ENCODE measurements at places on chromosomes 7 and 10.

- no peak for DNase-seq
Observed at GRCh38 chr10:123434435-123435039, 231.6 kb upstream of the GPR26 start.

- peak; percentile 10 for DNase-seq
Observed at GRCh38 chr10:11141571-11142091, 124.0 kb downstream of the CELF2 start.

GRCh38 chr10:75462865-75463264 is 31.4 kb downstream of the LRMDA start:
- DNase-seq, result no peak

- DNase-seq, result no peak
Observed at GRCh38 chr10:101580486-101581399, 7.3 kb downstream of the POLL start.

- no peak for DNase-seq
Observed at GRCh38 chr10:117535298-117536071, 7.1 kb upstream of the EMX2 start.

DNA sequence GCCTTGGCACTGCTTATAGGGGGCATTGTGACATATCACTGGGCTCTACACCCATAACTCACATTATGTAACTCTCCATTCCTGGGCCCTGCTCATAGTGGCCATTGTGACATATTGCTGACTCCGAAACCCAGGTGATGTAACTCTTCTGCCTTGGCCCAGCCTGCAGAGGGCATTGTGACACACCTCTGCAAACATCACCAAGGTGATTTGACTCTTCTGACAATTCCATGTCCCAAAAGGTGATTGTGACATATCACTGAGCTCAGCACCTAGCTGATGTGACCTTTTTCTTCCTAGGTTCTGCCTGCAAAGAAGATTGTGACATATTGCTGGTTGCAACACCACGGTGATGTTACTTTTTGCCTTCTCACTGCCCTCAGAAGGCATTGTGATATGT is 36.5 kb upstream of the ZNF680 start:
- DNase-seq, result no peak

DNA sequence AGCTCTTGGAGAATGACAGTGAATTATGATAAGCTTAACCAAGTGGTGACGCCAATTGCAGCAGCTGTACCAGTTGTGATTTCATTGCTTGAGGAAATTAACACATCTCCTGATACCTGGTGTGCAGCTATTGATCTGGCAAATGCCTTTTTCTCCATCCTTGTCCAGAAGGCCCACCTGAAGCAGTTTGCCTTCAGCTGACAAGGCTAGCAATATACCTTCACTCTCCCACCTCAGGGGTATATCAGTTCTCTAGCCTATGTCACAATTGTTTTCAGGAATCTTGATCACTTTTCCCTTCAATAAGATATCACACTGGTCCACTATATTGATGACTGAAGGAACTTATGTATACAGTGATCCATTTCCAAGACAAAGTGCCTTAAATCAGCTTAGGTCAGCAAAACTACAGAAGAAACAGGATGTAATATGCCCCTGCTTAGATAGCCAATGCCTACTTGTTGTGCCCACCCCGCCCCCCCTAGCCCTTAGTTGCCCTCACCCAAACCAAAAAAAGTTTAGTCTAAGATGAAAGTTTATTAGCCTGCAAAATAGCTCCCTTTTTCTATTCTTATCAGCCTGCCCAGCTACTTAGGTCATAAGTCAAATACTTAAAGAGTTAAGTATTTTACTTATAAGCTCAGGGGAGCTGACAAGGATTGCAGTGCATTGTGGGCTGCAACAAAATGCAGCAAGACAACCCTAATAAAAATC is 45.1 kb downstream of the PTPRE start:
- no peak for DNase-seq

- no peak for DNase-seq
Observed at GRCh38 chr7:67753891-67754290, 757.3 kb downstream of the TYW1 start.

GRCh38 chr7:158840604-158841003 is 11.3 kb upstream of the ESYT2 start:
- no peak for DNase-seq

DNA sequence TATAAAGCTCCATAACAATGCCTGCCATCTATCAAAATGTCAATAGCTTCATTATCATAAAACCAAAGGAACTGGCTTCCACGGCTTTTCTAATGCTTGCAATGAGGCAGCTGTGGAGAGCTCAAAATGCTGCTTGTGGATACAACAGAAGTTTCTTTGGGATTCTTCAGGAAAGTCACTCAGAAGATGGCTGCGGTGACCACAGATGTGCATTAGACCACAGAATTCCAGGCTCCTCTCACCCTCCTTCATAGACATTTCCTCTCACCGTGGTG is 77.2 kb downstream of the CDCA7L start:
- no peak for DNase-seq

DNA sequence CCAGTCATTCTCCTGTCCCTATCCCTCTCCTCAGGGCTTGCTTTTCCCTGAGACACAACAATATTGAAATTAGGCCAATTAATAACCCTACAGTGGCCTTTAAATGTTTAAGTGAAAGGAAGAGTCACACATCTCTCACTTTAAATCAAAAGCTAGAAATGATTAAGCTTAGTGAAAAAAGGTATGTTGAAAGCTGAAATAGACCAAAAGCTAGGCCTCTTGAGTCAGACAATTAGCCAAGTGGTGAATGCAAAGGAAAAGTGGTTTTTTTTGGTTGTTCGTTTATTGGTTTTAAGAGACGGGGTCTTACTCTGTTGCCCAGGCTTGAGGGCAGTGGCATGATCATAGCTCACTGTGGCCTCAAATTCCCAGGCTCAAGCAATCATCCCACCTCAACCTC is 9.7 kb upstream of the ATAD1 start:
- DNase-seq, result no peak

- DNase-seq, result no peak
Observed at GRCh38 chr7:21412410-21412851, 15.5 kb upstream of the SP4 start.

- DNase-seq, result no peak
Observed at GRCh38 chr10:30691639-30692015, 62.1 kb upstream of the LYZL2 start.

DNA sequence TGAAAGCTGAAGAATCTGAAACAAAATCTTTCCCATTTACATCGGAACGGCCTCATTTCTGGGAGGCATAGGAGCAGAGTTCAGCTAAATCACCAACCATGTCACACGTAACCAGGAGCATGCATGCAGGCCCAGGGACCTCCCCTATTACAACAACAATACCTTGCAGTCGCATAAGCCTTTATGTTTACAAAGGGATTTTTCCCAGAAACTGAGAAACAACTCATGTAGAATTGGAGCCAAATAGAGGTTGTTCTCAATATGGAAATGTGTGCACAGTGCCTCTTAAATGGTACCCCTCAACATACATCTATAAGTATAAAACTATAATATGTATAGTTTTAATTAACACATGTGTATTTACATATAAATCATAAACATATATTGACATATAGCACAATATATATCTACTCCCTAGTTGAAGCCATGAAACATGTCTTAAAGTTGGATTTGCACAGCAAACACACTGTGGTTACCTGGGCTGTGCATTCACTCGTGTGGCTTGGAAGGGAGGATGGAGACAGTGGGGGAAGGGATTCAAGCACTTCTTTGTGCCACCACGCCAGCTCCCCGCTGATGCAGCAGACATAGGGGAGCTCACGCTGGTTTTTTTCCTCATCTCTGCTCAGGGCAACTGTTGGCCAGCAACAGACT is 35.0 kb upstream of the DGKI start:
- DNase-seq, result no peak

- no peak for DNase-seq
Observed at GRCh38 chr10:74955796-74956195, 129.4 kb downstream of the KAT6B start.

GRCh38 chr10:125208854-125209565 is 48.6 kb upstream of the CTBP2 start:
- DNase-seq, result no peak

- DNase-seq, result no peak
Observed at GRCh38 chr10:133124357-133125211, 35.4 kb upstream of the KNDC1 start.

- peak; percentile 29 for DNase-seq
Observed at GRCh38 chr10:30433730-30434272, at the start of gene MAP3K8. MAP3K8 (plus strand) TSS chr10:30434184; CDS start chr10:30438939, 4,755 bp downstream.

GRCh38 chr10:106864031-106864430 is 300.5 kb downstream of the SORCS1 start:
- no peak for DNase-seq

- no peak for DNase-seq
Observed at GRCh38 chr10:133274751-133275683, 1.7 kb downstream of the ADAM8 start.

GRCh38 chr10:14330388-14331061 is at the start of gene FRMD4A:
FRMD4A (minus strand) TSS chr10:14330924.
- no peak for DNase-seq

- DNase-seq, result no peak
Observed at GRCh38 chr7:147413557-147413870, 1177.1 kb upstream of the C7orf33 start.

DNA sequence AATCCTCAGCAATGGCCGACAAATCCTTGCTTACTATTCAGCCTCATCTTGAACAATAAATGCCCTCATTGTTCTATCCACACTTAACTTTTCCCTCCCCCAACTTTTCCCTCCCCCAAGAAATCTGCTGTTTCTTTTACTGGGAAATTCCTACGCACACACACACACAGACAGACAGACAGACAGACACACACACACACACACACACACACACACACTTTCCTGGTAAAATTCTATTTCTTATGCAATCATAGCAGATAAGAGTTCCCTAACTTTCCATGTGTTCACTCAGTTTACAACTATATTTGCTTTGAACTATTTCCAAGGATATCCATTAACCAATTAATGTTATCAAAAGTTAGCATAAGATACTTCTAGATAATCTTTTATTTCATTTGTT is 52.9 kb downstream of the RELN start:
- DNase-seq, result no peak

- DNase-seq, result no peak
Observed at GRCh38 chr10:11396311-11396955, 215.0 kb downstream of the USP6NL start.

DNA sequence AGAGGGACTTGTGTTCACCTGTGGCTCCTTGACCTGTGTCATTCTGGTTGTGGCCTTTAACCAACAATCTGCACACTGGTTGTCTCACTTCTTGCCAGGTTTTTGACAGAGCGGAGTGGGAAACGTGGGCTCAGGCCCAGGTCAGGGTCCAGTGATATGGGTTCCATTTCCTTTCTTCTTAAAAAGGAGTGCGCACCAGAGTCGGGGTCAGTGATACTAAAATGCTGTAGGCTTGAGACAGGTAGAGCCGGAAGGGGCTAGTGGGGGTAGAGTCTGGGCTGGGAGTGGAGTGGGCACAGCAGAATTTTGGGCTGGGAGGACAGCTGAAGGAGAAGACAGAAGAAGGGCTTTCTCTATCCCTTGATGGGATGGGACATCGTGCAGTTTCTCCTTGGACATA is 61.2 kb downstream of the SH2D4B start:
- no peak for DNase-seq

- no peak for DNase-seq
Observed at GRCh38 chr10:13528875-13529713, at the start of gene BEND7. BEND7 (minus strand) TSS chr10:13529014; CDS start chr10:13528533, 481 bp downstream.

DNA sequence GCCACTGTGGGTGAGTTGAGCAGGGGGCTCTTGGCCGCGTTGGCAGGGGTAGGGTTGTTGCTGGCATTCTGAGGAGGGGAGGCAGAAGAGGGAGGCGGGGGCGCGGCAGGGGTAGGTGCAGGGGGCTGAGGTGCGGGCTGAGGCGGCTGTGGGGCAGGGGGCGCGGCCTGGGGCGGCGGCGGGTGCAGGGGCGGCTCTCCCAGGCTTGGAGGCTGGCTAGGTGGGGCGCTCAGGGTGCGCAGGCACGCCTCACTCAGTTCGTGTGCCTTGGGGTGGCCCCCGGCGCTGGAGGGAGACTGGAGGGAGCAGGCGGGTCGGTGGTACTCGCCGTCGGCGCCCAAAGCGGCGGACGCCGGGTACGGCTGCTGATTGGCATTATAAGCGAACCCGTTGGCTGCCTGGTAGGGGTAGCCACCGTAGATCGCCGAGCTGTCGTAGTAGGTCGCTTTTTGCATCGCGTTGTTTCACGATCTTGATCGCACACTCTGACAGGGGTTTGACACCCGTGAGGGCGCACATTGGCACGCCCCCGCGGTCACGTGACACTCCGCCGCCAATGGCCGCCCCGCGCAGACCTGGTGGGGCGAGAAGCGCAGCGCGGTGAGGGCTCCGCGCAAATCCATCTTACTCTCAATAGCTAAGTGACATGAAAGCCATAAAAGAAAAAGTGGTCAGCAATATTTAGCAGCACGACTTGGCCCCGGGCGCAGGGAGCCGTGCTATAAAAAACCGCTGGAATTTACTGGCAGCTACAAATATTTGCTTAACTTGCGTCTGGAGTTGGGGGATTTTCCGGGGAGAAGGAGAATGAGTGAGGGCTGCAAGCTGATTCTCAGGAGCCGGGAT is 7.9 kb upstream of the HOXA2 start:
- DNase-seq, result no peak

DNA sequence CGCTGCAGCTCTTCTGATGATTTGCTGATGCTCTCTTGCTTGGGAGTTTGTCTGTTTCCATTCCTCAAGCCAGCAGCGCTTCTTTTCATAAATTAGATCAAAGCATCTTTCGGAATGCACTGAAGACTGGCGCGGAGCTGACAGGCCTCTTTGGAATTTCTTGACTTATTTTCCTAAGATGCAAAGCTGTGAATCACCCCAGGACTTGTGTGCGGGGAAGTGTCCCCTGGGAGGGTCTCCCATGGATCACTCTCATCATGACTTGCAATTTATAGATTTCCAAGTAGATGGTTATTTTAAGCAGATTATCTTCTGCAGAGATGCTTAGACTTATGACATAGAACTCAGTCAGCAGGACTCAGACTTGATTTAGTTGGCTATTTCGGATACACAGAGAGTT is 467.2 kb downstream of the TCERG1L start:
- DNase-seq, result no peak

DNA sequence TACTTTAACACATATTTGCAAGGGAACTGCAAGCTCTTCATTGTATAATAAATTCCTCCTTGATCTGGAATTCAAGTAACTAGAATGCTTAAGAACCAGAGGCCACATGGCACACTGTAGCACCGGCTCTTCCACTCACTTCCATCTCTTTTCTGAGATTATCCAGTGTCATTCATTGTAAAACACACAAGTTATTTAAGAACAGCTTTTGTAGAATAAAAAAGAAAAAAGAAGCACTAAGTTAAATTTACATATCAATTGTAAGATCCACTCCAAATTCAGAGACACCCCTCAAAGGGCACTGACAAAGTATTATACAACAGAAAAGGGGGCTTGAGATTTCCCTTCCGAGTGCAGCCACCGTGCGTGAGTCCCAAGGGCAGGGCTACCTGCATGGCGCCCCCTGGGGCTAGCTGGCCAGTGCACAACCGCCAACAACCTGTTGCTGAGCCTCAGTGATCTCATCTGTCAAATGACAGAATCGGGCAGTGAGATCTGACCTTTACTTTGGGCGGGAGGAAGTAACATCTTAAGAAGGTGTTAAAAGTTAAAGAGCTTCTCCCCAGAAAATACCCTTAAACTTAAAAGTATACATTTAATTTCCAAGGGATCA is 12.5 kb downstream of the GLI3 start:
- no peak for DNase-seq
